Gastrocnemius medialis (tissue), 4 donors: ENCODE measurements at places on chromosomes 1 and 21. TPM values are rescaled to one million over a fixed set of nuclear protein-coding genes. Genes with fewer than 3 reads are reported as not detected.

The RGS4 gene
- not detected for total RNA-seq

The FCGR1A gene
- total RNA-seq = not detected

The FALEC gene
- not detected for total RNA-seq

The VSIG8 gene
- total RNA-seq = not detected

The AQP10 gene
- not detected for total RNA-seq

DNA sequence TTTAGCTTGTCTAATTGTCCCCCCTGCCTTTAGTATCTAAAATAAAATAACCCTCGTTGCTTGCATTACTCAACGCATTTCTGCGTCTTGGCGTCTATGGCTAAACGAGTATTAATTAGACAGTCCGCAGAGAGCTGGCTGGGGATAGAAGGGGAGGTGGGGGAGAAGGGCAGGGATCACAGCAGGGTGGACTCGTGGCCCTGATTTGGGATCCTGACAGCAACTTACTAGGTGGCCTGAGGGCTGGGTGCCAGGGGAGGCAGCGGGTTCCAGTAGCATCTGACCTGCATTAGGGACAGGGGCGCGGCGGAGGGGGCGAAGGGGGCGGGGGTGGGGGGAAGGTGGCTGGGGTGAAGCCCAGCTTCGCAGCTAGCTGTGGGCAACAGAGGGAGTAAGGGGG is 1.1 kb upstream of the BACE2 start:
- no peaks in the 10 kb centered on the region for H3K27me3 ChIP-seq
- no peak for DNase-seq
- peak overlapping the region; percentile 87 for H3K27ac ChIP-seq
- peak overlapping the region; percentile 79 for H3K4me3 ChIP-seq

- DNase-seq = no peak
- H3K27ac ChIP-seq = no peak overlapping the region
- H3K4me3 ChIP-seq = no peak overlapping the region
- no peaks in the 10 kb centered on the region for H3K27me3 ChIP-seq
- H3K36me3 ChIP-seq = no peaks in the 10 kb centered on the region
These were observed 170.5 kb downstream of the APP start for GRCh38 chr21:25999921-26000582.

- H3K4me3 ChIP-seq = no peak overlapping the region
- no peaks in the 10 kb centered on the region for H3K27me3 ChIP-seq
- peaks cover 51% of the 10 kb centered on the region for H3K4me1 ChIP-seq
- no peak for DNase-seq
- no peaks in the 10 kb centered on the region for H3K36me3 ChIP-seq
- peak overlapping the region; percentile 100 for H3K27ac ChIP-seq
These were observed 9.9 kb downstream of the OBSCN start for GRCh38 chr1:228217551-228218344.

DNA sequence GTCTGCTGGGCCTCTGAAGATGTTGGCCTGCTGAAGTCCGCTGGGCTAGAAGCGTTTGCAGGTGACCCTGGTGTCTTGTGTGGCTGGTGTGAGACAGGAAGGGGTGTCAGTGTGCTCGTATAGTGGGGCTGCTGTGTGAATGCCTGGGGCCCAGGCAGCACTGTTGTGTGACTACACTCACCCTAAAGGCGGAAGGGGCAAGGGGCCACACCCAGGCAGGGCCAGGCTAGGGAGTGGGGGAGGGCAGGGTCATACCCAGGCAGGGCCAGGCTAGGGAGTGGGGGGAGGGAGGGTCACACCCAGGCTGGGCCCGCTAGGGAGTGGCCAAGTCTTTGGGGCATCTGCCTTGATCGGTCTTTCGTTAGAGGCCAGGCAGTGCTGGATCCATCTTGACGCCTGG is 25.0 kb downstream of the PDXK start:
- H3K27me3 ChIP-seq = no peaks in the 10 kb centered on the region
- no peaks in the 10 kb centered on the region for H3K36me3 ChIP-seq
- no peaks in the 10 kb centered on the region for H3K4me1 ChIP-seq
- H3K27ac ChIP-seq = no peak overlapping the region

GRCh38 chr1:98369463-98369862 is 292.1 kb upstream of the SNX7 start:
- DNase-seq = no peak
- no peaks in the 10 kb centered on the region for H3K4me1 ChIP-seq
- H3K27me3 ChIP-seq = no peaks in the 10 kb centered on the region
- no peaks in the 10 kb centered on the region for H3K36me3 ChIP-seq
- H3K27ac ChIP-seq = no peak overlapping the region
- H3K4me3 ChIP-seq = no peak overlapping the region

DNA sequence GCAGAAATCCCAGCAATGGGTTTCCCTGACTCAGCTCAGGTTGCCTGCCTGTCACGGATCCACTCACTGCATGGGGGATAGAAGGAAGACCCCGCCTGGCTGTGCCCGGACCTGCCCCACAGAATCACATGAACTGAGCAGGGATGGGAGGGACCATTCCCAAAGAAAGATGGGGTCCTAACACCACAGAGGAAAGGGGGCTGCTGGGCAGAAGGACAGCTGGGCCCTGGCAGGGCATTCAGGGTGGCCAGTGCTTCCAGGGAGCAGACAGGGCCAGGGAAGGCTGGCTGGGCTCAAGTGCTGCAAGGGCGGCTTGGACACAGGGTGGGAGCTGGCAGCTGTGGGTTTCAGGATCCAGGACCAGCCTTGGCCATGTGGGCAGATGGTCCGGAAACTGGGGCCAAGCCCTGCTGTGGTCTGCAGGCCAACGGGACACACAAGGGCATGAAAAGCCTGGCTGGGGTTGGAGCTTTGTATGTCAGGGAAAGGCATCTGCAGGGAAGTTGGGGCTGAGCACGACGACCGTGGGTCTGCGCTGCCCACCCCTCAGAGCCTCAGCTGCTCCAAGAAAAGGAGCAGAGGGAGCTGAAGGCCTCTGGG is 723.9 kb downstream of the PTPRU start:
- DNase-seq = no peak
- H3K36me3 ChIP-seq = no peaks in the 10 kb centered on the region
- H3K27me3 ChIP-seq = peaks cover 9% of the 10 kb centered on the region
- no peak overlapping the region for H3K4me3 ChIP-seq
- H3K27ac ChIP-seq = no peak overlapping the region
- H3K4me1 ChIP-seq = no peaks in the 10 kb centered on the region

- peaks cover 34% of the 10 kb centered on the region for H3K4me1 ChIP-seq
- H3K27ac ChIP-seq = peak overlapping the region; percentile 80
- no peaks in the 10 kb centered on the region for H3K27me3 ChIP-seq
These were observed 2.5 kb upstream of the CERS2 start for GRCh38 chr1:150976879-150977694.

- no peaks in the 10 kb centered on the region for H3K4me1 ChIP-seq
- no peak overlapping the region for H3K27ac ChIP-seq
- no peaks in the 10 kb centered on the region for H3K27me3 ChIP-seq
These were observed 161.6 kb downstream of the LRRC40 start for GRCh38 chr1:70043804-70044203.

DNA sequence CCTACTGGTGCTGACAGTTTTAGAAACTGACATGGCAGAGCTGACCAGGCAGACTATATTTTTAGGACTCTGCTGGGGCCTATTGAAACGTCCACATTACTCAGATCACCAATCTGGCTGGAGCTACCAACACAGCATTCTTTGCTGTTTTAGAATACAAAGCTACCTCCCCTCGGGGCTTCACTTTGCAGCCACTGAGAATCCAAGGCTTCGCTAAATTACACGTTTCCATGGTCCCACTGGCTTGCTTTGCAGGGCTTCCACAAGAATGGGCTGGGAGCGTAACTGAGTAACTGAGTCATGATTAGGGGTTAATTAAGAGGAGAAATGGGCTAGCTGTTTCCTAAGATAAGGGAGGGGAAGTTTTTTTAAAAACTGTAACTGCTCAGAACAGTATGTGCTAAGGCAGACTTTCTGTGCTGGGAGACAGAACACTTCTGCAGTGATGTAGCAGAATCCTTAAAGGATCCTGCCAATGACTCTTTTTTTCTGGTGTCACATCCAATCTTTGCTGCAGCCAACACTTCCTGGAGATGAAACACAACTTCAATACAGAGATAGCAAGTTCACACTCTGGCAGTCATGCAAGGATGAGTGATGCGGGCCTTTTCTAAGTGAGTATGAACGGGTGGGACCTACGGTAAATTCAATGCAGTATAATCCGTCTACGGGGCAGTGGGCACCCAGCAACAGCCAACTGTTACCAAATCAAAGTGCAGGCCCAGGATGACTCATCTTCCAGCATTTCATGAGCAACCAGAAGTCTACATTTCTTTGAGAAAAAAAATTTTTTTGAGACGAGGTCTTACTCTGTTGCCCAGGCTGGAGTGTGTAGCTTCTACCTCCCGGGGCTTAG is 21.5 kb downstream of the NDUFS5 start:
- no peaks in the 10 kb centered on the region for H3K27me3 ChIP-seq
- H3K4me3 ChIP-seq = no peak overlapping the region
- no peaks in the 10 kb centered on the region for H3K4me1 ChIP-seq
- peak overlapping the region; percentile 70 for H3K27ac ChIP-seq
- no peaks in the 10 kb centered on the region for H3K36me3 ChIP-seq

GRCh38 chr1:89590341-89591080 is 42.4 kb upstream of the LRRC8C start:
- DNase-seq = no peak
- no peaks in the 10 kb centered on the region for H3K4me1 ChIP-seq
- H3K4me3 ChIP-seq = no peak overlapping the region
- no peaks in the 10 kb centered on the region for H3K27me3 ChIP-seq

- no peak for DNase-seq
- H3K27ac ChIP-seq = no peak overlapping the region
- no peaks in the 10 kb centered on the region for H3K4me1 ChIP-seq
- H3K4me3 ChIP-seq = no peak overlapping the region
These were observed 12.5 kb downstream of the ACTRT2 start for GRCh38 chr1:3033790-3034090.

DNA sequence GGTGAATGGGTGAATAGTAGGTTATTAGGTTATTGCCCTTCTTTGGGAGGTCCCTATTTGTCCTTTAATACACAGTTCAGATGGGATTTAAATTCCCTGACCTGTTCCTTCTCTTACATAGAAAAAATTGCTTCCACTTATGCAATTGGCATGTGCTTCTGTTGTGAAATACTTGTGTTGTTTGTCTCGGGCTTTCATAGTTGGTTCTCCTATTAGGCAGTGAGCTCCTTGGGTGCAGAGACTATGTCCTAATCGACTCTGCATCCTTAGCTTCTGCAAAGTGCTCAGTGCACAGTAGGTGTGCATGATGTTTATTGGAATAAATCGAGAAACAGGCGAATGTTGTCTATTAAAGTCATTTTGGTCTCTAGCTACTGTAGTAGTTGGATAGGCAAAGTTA is 1.3 kb upstream of the PDE4B start:
- no peak overlapping the region for H3K4me3 ChIP-seq
- no peak for DNase-seq
- peaks cover 16% of the 10 kb centered on the region for H3K27me3 ChIP-seq
- H3K27ac ChIP-seq = no peak overlapping the region
- no peaks in the 10 kb centered on the region for H3K36me3 ChIP-seq
- no peaks in the 10 kb centered on the region for H3K4me1 ChIP-seq

DNA sequence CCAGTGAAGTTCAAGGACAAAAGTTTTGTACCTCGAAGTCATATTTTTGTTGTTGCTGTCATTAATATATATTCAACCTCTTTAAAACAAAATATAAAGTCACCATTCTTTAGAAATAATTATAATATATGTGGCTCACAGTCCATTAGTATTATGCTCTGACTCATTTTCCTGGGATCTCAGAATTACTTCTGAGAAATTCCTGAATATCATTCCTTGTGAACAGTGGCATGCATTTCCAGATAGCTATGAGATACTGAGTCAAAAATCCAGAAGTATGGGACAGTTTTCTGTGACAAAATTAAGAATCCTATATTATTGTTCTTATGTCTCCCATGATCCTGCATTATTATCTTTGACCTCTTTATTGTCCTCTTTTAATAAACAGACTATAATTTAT is 13.8 kb upstream of the RGS21 start:
- H3K4me1 ChIP-seq = no peaks in the 10 kb centered on the region
- DNase-seq = no peak
- H3K4me3 ChIP-seq = no peak overlapping the region
- H3K36me3 ChIP-seq = no peaks in the 10 kb centered on the region
- no peaks in the 10 kb centered on the region for H3K27me3 ChIP-seq
- no peak overlapping the region for H3K27ac ChIP-seq

DNA sequence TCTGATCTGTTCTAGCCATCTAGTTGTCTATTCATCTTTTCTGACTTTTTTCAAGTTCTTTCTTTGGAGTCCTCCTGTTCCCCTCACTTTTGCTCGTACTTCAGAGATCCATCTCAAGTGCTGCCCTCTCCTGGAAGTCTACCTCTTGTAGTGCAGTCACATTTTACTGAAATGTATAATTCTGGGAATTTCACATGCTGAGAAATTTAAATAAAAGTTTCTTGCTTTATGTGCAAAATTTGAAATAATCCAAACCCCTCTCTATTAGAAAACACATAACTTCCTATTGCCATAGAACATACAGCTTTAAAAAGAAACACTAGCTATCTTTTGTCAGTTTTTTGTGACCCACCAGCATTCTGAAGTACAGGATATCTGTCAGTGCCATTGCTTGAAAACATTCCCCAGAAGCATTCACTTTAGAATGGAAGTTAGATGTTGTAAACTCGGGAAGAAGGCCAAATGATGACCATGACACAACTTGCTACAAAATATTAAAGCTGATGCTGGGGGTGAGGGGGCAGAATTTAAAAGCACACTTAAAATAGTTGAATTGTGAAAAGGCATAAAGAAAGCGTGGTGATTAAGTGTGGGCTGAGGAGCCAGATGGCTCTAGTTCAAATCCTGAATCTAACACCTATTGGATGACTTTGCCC is 22.0 kb downstream of the RLF start:
- H3K27me3 ChIP-seq = no peaks in the 10 kb centered on the region
- no peak overlapping the region for H3K4me3 ChIP-seq
- no peak for DNase-seq
- H3K27ac ChIP-seq = no peak overlapping the region
- peaks cover 51% of the 10 kb centered on the region for H3K4me1 ChIP-seq

DNA sequence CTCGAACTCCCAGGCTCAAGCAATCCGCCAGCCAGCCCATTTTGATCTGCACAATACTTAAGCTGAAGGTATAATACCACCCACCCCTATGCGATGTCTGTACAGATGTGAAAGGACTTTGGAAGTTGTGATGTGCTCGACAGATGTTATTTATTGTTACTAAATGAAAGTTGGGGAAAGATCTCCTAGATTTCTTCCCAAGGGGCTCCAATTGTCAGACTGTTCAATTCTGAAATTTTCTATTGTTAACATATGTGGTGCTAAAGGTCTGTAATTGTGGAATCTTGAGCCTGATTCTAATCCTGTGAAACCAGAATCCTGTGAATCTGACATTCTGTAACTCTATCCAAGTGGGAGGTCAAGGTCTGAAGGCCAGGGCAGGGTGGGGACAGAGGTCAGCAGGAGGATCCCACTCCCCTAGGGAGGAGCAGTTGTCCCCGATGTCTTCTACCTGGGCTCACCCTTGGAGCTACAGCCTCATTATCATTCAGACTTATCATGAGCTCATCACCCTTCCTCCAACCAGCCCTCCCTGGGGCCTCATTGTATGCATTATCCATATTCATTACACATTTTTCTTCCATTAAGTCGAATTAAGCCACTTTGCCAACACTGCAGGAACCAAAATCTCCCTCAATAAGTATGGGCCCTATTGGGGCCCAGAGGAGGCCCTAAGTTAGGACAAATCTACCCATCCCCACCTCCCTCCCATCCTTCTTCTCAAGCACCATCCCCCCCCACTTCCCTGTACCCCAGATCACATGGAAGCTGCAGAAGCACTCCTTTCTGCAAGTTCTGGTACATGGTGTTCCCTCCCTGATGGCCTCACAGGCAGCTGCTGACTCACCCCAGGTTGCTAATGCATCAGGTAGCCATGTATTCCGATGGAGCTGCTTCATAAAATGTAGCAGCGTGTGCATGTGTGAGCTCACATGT is 32.3 kb downstream of the SHISAL2A start:
- H3K27me3 ChIP-seq = no peaks in the 10 kb centered on the region
- H3K36me3 ChIP-seq = no peaks in the 10 kb centered on the region
- H3K4me1 ChIP-seq = peaks cover 41% of the 10 kb centered on the region
- H3K27ac ChIP-seq = peak overlapping the region; percentile 82
